ENCODE measurements at places on chromosomes 7 and 10.

DNA sequence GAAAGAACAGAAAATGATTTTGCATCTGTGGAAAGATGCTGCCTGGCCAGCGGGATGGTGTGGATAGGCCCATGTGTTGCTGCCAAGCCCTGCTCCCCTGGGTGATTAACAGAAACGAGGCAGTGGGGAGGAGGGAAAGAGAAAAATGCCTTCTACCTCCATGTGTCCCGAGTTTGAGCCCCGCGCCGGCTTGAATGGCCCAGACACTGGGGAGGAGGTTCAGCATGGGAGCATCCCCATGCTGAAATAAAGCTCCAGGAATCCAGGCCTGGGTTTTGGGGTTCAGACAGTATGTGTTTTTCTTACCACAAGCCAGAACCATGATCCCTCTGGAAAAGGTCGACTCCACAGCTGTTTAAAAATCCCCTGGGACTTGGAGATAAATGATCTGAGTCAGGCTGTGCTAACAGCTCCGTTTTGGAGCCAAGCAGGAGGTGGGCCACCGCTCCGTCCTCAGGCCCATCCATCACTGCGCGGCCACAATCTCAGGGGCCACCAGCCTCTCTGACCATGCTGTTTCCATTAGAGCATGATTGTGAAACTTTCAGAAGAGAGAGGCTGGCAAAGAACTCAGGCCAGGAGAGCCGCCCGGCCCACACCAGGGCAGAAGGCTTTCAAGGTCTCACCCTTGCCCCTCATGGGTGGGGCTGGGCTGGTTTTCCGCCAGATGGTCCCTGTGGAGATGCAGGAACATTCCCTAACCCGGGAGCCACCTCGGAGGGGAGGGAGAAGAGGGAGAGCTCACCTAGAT is 299.7 kb downstream of the ZEB1 start:
- no peak for DNase-seq

GRCh38 chr10:11576092-11576809 is 35.2 kb downstream of the USP6NL start:
- DNase-seq, result no peak

DNA sequence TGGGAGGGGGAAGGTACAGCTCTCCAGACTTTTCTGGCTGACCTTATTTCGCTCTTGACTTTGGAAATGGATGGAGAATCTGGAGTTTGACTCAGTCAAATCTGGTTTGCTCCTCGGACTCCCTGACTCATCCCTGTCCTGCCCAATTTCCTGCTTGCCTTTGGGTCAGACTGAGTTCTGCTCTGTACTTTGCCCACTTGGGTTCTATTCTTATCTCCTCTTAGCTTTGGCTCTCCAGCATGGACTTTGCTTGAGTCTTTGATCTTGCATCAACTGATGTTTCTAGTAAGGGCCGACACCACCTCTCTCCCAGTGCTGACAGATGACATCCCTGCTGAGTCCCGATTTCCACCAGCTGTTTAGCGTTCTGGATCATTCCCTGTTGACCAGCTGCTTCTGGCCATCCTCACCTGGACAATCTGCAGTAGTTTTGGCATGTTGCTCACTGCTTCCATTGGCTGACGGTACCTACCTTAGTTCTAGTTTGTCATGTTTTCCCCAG is 335.3 kb downstream of the SUGCT start:
- no peak for DNase-seq

GRCh38 chr10:99775850-99776249 is 6.6 kb upstream of the ABCC2 start:
- no peak for DNase-seq

DNA sequence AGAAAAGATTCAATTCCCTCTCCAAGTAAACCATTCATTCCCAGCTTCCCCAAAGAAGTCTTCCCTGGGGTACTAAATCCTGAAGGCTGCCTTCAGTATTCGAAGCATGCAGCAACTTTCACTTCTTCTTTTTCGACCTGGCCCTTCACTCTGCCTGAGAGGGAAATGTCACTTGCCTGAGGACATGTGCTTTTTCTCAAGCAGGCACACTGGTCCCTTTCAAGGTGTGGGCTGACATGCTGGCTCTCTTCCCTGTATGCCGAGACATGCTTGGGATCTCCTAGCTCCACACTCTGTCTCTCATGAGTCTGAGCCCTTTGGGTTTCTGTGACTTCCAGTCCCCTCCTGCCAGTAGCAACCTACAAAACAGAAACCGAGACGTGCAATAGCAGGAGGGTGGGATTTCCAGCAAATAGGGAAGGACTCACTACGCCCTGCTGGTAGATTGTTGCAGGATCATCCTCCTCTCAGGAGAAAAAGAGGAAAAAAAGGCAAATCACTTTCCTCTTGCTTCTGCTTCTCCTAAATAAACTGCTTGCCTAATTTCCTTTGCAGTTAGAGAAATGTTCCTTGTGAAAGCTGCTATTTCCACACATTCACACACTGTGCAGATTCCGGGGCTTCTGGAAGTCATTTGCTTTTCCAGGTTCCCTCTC is 33.5 kb downstream of the FIGNL1 start:
- no peak for DNase-seq

DNA sequence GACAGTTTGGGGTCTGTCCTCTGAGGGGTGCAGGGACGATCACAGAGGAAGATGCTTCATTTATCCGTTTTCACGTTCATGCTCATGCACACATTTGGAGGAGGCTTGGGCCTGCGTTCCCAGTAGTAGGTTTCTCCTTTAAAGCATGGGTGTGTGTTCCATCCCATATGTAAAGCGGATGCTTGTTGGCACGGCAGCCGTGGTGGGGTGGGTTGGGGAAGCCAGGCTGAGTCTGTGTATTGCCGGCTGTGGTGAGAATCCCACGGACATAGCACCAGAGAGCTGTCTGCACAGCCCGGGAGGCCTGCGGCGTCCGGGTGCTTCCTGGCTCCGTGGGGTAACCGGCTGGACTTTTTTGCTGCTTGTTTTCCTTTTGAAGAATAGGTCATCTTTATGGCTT is 440 bp downstream of the JAKMIP3 start:
- DNase-seq, result no peak

- no peak for DNase-seq
Observed at GRCh38 chr10:109127363-109127762, 795.9 kb downstream of the XPNPEP1 start.

DNA sequence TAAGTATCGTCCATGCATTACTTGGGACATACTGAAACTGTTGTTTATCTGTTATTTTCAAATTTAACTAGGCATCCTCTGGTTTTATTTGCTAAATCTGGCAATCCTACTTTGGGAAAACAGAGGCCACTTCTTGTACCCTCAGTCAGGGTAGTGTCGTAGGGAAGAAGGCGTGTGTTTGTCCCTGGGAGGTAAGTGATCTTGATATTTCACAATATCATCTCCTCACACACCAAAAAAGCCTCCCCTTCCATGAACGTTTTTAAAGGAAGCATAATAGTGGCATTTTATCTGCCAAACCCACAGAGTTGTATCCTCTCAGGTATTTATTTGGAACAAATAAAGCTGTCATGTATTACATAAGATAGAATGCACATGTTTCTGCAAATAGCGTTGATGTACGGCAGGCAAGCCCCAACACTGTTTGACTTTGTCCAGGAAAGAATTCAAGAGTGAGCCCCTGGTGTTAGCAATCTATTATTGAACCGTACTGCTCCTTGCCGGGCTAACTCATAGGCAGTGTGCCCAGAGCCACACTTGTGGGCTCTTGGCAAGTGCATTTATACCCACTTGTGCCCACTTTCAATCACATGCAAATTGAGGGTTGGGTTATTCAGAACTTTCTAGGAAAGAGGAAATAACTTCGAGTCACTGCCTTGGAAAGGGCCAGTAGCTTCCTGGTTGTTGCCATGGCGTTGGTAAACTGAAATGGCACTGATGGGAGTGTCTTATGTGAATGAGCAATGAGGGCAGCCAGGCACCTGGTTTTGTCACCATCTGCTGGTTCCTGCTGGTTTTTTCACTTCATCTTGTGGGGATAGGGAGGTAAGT is 266.0 kb downstream of the USP6NL start:
- DNase-seq, result no peak

DNA sequence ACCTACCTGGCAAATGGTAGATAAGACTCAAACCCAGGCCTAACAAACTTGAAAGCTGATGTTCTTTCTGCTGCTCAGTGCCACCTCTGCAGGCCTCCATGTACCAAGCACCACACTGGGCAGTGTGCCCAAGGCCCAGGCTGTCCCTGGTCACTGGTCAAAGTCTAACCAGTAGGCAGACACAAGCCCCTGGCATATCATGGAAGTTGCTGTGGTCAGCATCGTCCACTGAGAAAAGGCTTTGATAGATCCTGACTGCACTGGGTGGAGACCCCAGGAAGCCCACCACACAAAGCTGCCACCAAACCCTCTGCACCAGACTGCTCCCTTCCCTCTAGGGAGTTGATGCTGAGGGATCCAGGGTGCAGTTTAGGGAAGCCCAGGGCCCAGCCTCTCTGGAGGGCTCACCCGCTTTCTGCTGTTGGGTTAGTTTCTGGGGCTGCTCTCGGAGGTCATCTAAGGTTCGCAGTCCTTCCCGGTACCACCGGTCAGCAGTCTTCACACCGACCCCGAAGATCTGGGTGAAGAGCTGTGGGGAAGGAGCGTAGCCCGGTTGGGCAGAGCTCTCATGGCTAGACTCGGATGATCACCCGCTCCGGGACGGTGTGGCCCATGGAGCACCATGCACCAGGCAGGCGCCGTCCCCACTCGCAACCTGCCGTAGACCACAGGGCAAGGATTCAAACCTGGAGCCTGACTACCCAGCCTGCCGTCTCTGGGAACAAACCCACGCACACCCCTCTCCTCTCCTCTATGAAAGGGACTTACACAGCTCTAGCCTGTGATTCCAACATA is 6.0 kb downstream of the POLM start:
- no peak for DNase-seq
